CD14-positive monocyte (primary cell): ENCODE measurements at places on chromosomes 2 and 18.

DNA sequence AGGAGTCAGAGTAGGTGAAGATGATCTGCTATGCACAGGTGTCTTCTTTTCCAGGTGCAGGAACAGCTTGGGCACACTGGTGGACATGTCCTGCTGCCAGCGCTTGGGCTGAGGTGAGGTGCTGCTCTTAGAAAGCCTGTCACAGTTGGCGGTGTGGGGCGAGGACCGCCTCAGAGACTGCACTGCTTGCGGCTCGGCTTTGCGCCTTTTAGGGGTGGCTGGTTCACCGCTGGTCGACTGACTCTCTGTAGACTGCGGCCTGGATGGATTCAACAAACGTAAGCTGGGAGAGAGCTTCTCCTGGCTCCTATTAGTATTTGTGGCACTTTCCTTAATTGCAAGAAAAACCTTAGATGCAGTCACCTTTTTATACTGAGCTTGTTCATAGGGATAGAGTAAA lies 1.7 kb downstream of the MSL3B start:
- DNase-seq: no peak

DNA sequence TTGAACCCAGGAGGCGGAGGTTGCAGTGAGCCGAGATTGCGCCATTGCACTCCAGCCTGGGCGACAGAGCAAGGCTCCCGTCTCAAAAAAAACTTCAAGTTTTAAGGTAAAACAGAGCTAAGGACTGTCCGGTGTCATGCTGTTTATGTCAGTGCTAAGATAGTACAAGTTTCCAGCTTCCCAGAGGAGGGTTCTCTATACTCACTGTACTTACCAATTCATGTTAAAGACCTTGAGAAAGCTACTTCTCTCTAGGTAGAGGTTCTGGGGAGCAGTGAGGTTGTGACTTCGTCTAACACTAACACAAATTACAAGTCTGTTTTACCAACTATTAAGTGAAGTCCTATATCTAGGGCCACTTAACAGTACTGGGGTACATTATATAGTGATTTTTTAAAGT lies 18.8 kb downstream of the METTL21A start:
- no peak for DNase-seq

DNA sequence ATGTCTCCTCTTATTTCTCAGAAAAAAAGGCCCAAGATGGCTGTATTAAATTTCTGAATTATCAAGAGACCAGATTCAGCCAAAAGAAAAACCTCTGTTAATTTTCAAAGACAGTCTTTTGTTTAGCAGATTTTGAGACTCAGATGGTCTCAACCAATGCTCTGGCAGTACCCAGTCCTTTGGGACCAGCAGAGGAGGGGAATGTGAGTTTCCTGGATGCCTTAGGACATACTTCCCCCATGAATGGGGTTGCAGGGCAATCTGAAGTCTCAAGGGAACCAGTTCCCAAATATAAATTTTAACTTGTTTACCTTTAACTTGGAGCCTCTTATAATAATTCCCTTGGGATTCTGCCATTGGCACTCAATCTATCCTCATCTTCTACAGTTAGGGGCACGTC lies 107.8 kb upstream of the ZNF521 start:
- no peak for DNase-seq

- DNase-seq: no peak
These were observed 91.3 kb downstream of the MEIS1 start for GRCh38 chr2:66526180-66526579.

DNA sequence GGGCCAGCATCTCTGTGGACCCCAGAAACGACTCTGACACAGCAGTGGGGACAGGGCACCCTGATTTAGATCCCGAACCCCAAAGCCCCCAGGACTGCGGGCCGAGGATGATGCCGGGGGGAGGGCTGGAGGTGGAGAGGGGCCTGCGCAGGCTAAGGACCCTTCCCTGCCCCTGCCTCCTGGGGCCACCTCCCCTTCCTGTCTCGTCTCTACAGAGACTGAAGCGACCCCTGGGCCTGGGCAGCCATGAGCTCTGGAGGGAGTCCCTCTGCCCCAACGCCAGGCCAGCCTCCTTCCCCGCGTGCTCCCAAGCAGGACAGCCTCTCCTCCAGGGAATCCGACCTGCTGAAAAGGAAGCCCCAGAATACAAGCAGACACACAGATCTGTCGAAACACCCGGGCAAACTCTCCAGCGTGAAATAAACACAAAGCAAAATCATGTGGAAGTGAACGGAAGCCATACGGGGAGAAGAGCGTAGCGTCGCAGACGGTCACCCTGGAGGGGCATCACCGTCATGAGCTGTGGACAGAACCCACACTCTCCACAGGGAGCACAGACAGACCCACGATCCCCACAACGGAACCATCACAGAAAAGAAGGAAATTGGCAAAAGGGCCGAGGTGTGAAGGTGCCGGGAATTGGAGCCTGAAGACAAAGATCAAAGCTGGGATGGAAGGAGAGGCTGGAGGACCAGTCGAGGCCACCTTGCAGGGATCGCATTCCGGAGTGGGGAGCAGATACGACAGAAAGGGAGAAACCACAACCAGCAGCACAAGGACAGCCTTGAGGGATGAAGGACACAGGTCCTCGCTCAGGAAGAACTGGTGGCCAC lies 51.0 kb upstream of the CTDP1 start:
- DNase-seq: no peak

GRCh38 chr2:74985978-74986609 lies 27.7 kb downstream of the POLE4 start:
- DNase-seq: no peak

DNA sequence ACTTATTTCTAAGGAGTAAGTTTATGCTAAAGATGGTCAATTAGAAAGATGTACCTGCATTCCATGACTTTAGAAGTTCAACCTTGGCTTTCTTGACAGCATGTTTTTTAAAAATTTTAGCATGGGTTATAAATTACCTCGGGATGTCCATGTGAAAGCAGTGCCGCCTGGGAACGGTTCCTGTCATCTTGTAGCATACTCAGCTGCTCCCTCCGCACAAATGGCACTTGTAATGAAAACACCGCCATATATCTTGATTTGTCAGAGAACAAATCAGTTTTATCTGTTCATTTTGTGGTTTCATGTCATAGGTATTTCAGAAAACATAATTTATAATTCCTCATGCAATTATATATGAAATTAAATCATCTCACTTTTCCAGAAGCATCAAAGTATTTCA lies 38.3 kb downstream of the SATB2 start:
- DNase-seq: no peak

DNA sequence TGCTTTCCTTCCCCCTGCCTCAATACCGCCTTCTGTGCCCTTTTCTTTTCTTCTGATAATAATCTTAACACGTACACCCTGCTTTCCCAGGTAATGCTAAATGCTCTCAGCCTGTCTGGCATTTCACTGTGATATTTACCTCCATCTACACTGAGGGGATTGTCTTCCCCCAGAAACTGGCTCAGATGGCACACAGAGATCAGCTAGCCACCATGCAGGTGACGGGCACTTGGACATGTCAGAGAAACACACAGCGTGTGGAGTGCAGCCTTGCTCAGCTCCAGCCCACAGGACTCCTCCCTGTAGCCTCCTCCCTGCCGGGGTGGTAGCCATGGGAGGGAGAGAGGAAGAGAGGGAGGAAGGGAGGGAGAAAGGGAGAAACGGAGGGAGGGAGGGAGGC lies 131.2 kb downstream of the EIPR1 start:
- DNase-seq: no peak

DNA sequence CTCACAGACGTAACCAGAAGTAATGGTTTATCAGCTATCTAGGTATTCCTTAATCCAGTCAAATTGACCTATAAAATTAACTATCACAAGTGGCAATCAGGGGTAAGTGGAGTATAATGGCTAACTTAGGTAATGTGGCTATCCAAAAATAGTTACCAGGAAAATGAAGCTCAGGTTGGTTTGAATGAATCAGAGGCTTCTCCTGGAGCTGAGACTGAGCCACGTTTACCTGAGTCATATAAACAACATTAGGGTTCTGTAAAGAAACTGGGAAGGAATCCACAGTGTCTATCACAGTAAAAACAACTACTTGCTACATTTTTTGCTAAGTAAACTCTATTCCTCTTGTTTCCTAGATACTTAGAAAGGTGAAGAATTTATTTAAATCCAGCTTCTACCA lies 236.0 kb upstream of the SPHKAP start:
- no peak for DNase-seq

DNA sequence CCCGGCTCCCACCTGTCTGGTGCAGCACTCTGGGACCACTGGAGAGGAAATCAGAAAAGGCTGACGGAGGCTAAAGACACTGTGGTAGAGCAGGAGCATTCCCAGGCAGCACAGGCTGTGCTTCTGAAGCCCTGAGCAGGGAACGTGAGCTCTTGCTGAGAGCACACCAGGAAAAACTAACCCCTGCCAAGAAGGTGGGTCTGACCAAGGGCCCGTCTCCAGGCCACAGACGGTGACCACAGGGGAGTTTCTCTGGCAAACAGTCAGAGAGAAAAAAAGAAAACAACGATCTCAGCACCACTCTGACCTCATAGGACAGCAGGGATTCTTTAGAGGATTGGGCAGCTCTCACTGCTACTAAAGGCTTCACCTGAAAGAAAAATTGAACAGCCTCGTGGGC lies 201.4 kb downstream of the AFF3 start:
- no peak for DNase-seq

DNA sequence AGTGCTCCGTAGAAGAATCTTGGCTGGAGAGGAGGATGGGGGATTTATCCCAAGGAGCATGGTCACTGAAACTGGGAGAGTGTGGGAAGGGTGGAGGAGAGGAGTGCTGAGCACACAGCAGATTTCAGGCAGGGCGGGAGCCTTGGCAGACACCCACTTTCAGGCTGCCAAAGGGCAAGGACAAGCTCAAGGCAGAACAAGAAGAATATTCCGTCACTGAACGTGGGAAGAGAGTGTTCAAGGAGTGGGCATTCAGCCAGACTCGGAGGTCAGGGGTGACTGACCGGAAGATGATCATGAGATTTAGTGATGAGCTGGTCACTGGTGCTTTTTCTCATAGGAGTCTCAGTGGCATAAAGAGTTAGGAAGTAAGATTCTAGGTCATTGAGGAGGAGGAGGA lies 136.2 kb upstream of the RASGRP3 start:
- DNase-seq: no peak

DNA sequence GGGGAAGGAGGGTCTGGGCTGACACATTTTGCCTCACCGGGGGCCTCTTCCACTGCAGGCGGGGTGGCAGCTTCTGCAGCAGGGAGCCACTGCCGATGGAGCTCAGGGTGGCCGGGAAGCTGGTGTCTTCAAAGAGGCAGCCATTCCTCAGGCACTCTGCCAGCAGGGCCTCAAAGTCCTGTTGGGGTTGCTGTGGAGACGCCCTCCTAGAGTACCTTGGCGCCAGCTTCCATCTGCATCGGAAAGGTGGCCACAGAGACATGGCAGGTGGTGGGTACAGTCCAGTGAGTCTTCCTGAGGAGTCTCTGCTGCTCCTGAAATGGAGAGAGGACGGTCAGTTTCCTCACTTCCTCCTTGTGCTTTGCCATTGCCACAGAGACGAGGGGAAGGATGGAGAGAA lies 12.1 kb downstream of the CAPN14 start:
- no peak for DNase-seq

GRCh38 chr2:150860301-150860700 lies 372.8 kb upstream of the RND3 start:
- DNase-seq: no peak

- no peak for DNase-seq
These were observed 40.2 kb upstream of the LAMA1 start for GRCh38 chr18:7157760-7158159.
